Sciatic nerve (tissue), 2 donors: ENCODE measurements at places on chromosomes 16 and 17.

DNA sequence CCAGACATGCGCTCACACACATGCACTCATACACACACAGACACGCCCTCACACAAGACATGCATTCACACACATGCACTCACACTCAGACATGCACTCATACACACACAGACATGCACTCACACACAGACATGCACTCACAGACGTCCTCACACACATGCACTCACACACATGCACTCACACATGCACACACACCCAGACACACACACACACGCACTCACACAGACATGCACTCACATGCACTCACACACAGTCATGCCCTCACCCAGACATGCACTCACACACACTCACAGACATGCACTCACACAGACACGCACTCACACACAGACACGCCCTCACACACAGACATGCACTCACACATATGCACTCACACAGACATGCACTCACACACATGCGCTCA, 2.1 kb upstream of the ZNF469 start:
- peak; percentile 40 for DNase-seq

- DNase-seq, result peak; percentile 65
Measured at GRCh38 chr17:83203472-83204221, 124.2 kb downstream of the METRNL start.

GRCh38 chr17:30228011-30228410, 7.5 kb downstream of the SLC6A4 start:
- no peak for DNase-seq

- DNase-seq, result no peak
Measured at GRCh38 chr16:88478889-88479792, 26.1 kb downstream of the ZFPM1 start.

GRCh38 chr17:27492470-27492869, 36.2 kb downstream of the KSR1 start:
- DNase-seq, result no peak

GRCh38 chr16:67673712-67674580, 7.3 kb downstream of the C16orf86 start:
- peak; percentile 83 for DNase-seq

GRCh38 chr17:19271780-19272357, 34.7 kb downstream of the EPN2 start:
- DNase-seq, result no peak

DNA sequence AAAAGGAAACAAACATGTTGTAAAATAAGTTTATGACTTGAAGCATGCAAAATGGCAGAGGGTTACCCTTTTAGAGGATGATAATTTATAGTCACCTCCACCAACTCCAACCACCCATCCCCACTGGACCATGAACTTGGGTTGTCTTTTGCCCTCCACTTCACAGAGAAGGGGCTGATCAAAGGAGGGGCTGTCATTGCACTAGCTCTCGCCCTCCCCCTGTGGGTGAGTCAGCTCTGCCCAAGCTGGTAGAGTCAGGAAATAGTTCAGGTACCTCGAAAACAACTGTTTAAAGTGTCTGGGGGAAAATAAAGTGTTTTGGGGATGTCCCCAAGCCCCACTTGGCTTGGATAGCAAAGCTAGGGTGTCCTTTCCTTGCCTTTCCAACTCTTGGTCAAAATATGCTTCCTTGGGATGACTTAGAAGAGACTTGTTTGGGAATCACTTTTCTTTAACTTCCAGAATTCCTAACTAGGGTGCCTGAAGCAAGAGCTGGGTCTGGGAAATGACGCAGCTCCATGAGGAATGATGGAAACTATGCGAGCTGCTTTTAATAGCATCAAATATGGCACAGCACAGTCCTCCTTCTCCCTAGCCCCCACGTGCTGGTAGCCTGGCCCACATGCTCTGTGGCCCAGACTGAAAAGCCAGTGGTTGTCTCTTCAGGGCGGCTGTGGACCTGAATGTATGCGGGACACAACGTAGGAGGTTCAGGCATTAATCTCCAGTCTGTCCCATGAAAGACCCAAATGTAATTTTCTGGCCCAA, 40.7 kb downstream of the TBX4 start:
- DNase-seq, result no peak

DNA sequence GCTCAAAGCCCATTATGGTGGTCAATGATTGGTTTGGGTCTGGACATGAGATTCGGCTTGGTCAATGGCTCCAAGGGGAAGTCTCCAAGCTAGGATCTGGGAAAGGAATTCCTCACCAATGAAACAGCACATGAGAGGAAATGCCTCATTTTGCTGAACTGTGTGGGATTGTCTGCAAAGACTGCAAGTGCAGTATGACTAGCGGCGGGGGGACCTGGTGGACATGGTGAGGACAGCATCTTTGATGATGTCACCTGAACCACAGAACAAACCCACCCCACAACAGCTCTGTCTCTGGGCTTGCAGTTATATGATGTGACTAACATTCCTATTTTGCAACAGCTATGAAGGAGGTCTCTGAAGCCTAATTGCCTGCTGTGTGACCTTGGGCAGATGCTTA, 50.6 kb upstream of the NKD1 start:
- no peak for DNase-seq
